Activated CD8-positive, alpha-beta memory T cell treated with anti-CD3 and anti-CD28 coated beads, Interleukin-2, amount 50 U/mL, for 4 hours (primary cell): ENCODE measurements at places on chromosomes 16 and 17.
A peak's percentile ranks its signal among the peaks of the same experiment; 100 is the strongest.

DNA sequence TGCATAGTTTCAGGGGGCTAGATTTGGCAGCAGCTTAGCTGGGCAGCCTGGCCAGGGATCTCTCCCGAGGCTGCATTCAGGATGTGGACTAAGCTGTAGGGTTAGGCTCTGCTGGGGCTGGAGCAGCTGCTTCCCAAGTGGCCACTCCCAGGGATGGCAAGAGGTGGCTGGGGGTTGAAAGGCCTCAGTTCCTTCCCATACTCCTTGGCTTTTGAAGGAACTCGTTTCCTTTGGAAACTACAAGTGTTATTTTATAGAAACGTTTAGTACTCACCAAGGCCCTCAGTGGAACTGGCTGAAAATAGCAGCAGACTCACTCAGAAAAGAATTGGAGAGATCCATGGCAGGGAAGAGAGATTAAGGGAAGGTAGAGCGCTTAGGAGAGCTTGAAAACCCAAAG, 76.4 kb downstream of the WWP2 start:
- DNase-seq: no peak

GRCh38 chr16:79805621-79806020, 205.1 kb upstream of the MAF start:
- no peak for DNase-seq

- no peak for DNase-seq
Measured at GRCh38 chr16:68097088-68097487, 11.9 kb downstream of the NFATC3 start.

- DNase-seq: no peak
Measured at GRCh38 chr17:57211543-57211942, 44.8 kb upstream of the MSI2 start.

- DNase-seq: no peak
Measured at GRCh38 chr16:31273187-31273586, 13.4 kb downstream of the ITGAM start.

GRCh38 chr17:42891539-42892152, 9.0 kb upstream of the G6PC1 start:
- no peak for DNase-seq

DNA sequence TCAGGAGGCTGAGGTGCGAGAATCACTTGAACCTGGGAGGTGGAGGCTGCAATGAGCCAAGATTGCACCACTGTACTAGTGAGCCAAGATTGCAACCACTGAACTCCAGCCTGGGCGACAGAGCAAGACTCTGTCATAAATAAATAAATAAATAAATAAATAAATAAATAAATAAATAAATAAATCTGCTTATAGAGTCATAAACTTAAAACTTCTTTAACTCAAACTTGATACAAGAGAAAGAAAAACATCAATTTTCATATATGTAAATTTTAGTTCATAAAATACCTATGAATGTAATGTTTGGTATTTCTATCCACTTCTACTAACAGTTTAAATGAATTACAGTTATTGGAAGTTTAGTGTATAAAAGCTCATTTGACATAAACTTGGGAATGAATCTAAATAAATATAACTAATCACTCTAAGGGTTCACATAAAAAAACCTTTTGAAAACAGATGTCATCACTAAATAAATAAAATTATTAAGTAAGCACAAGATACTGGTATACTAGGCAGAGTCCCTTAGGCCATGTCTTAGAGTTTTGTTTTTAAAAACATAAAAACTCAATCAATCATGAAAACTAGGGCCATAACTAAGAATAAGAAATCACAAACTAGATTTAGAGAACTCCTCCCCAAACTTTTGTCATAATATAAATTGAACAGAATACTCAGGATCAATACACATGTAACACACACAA, 54.1 kb downstream of the SMURF2 start:
- DNase-seq: no peak

DNA sequence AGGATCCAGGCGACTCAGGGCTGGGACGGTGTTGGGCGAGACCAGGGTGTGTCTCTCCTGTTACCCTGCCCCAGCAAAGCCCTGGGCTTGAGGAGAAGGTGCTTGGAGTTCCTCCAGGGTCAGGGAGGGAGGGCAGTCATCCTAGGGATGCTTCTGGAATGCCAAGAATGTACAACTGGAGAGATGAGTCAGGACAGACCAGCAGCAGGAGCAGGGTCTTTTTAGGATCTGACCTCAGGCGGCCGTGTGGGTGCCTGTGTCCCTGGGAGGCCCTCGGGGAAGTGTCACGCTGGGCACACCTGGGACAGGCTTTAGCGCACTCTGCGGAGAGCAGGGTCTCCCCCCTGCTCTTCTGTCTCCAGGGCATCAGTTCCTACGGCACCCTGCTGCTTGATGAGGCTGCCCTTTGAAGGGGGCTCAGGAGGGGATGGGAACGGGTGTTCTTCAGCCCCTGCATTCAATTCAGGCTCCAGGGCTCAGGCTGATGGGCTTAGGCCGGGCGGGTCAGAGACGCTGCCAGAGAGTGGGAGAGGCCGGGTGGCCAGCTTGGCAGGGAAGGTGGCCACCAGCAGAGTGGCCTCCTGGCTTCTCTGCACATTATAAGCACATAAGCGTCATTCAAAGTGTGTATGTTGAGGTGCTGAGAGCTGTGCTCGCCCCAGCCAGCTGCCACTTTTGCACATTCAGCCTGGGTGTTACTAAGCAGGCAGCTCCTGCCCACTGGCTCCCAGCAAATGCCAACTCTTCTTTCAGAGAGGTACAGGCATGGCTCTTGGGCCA, 8.4 kb upstream of the MTSS2 start:
- DNase-seq: no peak

- no peak for DNase-seq
Measured at GRCh38 chr17:8846768-8847211, 20.7 kb downstream of the PIK3R6 start.

DNA sequence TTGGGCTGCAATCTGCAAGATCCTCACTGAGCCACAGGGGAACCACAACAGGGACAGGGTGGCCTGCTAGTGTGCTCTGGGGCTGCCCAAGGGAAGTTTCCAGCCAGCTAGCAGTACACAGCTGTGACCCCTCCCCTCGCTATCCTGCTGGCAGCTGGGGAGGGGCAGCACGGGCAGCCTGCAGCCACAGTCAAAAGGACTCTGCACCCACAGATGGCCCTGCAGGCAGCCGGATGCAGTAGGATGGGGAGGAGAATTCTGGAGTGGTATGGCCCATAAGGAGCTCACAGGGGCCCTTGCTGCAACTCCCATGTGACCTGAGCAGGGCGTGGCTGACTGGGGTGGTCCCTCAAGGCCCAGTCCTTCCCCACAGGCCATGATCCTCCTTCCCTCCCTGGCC, 74.3 kb downstream of the PLD6 start:
- no peak for DNase-seq

DNA sequence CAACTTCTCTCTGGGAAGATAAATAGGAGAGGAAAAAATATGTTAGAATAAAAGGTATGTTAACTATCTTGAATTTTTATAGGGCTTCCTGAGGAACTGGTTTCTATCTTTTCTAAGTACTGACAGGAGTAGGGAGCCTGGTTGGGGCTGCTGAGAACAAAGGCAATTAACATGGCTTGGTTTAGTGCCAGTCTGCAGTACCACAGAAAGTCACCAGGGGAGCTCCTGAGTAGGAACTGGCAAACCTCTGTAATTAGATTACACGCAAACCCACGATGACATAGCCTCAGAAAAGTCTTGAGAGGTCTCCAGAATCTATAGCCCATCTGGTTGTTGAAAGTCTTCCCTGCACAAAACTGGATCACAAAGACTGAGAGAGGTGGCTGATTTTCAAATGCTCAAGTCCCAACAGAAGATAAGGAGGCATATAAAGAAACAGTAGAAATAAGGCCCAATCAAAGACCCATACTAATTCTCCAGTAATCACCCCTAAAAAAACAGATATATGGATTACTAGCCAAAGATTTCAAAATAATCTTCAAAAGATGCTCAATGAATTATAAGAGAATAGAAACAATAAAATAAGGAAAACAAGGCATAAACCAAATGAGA, 11.7 kb upstream of the CNTNAP4 start:
- no peak for DNase-seq

- no peak for DNase-seq
Measured at GRCh38 chr17:311119-311782, 41.4 kb downstream of the RPH3AL start.

DNA sequence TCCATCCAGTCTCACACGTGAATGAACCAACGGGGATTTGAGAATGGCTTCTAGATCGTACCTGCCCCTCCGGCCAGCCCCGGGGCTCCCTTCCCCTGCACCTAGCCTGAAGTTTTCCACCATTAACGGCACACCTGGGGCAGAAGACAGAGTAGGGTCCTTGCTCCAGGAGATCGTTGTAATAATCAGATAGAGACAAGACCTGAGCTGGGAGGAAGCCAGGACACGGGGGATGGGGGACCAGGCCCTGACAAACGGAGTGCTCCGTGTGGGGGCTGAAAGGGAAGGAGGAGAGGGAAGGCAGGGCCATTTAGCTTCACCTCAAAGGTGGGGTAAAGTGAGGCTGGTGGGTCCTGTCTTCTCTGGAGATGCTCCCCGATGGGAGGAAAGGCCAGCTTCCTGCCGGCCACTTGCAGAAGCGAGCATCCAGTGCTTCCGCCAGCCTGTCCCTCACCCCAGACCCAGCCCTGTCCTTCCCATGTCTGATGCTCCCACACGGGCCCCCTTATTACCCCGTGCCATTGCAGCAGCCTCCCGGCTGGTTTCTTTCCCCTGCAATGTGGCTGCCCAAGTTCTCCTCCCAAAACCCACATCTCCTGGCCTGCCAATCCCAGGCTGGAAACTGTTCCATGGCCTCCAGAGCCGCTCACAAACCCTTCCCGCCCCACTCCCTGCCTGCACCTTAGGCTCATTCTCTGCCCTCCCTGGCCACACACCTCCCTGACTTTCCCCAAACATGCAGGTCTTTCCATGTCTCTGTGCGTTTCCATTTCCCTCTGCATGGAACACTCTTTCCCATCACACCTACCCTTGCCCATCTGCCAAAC, 79.3 kb downstream of the MRC2 start:
- DNase-seq: no peak

GRCh38 chr17:6603744-6604325, 36.7 kb downstream of the KIAA0753 start:
- DNase-seq: no peak

GRCh38 chr17:34291721-34292348, 6.3 kb downstream of the CCL11 start:
- DNase-seq: no peak

- DNase-seq: no peak
Measured at GRCh38 chr16:11687601-11688519, 19.6 kb downstream of the SNN start.

- peak; percentile 63 for DNase-seq
Measured at GRCh38 chr17:60139438-60140285, 10.1 kb upstream of the CA4 start.

- no peak for DNase-seq
Measured at GRCh38 chr17:18038149-18038850, 668 bp downstream of the ATPAF2 start.

- no peak for DNase-seq
Measured at GRCh38 chr17:82408288-82408937, 9.7 kb upstream of the HEXD start.

DNA sequence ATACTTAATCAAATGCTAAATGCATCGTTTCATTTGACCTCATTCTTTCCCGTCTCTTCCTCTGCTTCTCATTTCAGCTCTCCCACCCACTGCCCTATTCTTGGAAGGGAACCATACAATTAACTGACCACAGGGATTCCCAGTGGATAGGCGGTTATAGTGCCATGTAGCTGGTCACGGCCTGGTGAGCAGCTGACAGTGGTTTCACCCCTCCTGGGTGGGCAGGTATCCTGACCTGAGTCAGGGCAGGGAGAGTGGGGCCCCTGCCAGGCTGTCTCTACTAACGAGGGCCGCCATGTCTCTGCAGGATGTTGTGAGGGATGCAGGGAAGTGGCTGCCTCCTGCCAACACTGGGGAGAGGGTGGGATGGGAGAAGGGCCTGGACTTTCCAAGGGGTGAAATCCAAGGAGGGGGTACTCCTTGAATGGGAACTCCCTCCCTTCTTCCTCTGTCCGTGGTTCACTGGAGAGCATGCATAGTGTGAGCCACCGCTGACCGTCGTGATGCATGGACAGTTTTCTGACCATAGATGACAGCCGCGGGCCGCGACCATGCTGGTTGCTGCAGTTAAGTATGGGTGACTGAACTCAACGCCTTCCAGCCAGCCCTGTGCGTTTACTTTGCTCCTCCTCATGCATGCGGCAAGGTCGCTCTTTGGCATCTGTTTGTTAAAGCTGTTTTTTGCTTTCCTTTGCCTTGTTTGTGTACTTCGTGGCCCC, 95.9 kb downstream of the RPTOR start:
- DNase-seq: no peak

DNA sequence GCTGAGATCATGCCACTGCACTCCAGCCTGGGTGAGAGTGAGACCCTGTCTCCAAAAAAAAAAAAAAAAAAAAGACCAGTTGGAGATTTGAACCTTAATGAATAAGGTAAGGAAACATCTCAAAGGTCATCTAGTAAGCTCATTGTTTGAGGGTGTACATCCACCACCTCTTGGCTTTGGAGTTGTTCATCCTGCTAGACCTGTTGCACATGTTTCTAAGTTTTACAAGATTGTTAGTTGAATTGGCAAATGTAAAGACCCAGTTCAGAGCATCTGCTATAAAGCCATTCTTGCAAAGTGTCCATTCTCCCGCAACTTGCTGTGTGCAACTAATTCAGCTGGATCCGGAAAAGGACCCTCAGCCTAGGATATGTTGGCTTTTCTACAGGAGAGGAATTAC, 1.5 kb downstream of the PSMD7 start:
- no peak for DNase-seq

- DNase-seq: no peak
Measured at GRCh38 chr16:23500212-23500861, 10.0 kb downstream of the GGA2 start.

DNA sequence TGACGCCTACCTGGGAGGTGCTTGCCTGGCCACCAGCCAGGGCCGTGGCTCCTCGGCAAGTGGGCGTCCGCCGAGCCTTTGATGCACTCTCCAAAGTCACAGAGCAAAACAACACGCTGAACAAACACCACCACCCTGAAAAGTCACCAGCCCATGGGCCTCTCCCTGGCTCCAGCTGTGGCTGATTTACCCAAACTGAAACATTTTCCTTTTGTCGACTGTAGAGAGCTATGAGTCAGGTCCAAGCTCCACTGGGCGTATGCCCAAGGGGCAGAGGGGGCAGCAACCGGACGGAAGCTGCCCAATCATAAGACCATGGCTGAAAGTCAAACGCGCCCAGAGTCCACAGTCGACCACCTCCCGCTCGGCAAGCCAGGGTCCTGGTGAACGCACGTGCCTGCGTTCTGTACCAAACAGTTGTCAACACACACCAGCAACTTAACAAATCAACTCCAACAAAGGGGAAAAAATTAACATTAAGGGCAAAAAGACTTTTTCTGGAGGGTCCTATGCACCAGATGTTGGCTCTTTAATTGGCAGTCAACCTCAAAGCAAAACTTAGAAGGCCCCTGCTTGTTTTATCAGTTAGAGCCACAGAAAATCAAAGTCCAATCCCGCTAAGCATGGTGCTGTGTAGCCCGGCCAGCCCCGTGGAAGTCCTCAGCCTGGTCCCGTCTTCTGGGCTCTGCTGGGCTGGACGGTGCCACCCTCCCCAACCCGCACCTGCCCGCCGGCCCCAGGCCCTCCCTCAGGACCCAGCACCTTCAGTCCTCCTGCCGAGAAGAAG, 47.3 kb downstream of the TBC1D16 start:
- DNase-seq: no peak

DNA sequence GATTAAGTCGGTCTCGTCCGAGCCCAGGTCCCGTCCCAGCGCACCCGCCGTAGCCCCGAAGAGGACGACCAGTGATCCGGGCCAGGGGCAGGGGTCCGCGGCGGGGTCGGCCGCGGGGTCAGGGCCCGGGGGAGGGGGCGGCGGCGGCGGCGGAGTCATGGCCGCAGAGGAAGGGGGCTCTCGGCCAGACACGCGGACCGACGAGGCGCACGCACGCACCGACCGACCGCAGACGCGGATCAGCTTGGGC, at the start of gene ESRP2:
TSS of gene ESRP2 (minus strand) at position 241 of the 250 bp plus-strand sequence. CDS start at position 159, 82 bp downstream.
- no peak for DNase-seq
